Pulmonary artery endothelial cell (primary cell): ENCODE measurements at places on chromosomes 4 and X. TPM values are rescaled to one million over a fixed set of nuclear protein-coding genes. Genes with fewer than 3 reads are reported as not detected.

SLC10A6 gene
- 0.07 and 0.13 TPM in 2 replicates for total RNA-seq

COL4A5 gene
- 15.3 and 18.9 TPM in 2 replicates for total RNA-seq

ADGRG2 gene
- 0.04 TPM in 1 of 2 replicates, not detected in the other for total RNA-seq

SEC24D gene
- 50.4 and 54.6 TPM in 2 replicates for total RNA-seq

KCND1 gene
- 0.13 and 0.32 TPM in 2 replicates for total RNA-seq

ZNF41 gene
- 4.2 and 7.2 TPM in 2 replicates for total RNA-seq

USP9X gene
- total RNA-seq, result 120 and 144 TPM in 2 replicates

RRH gene
- 0.07 TPM in 1 of 2 replicates, not detected in the other for total RNA-seq

UCHL1 gene
- 252 and 407 TPM in 2 replicates for total RNA-seq

HAUS3 gene
- total RNA-seq, result 9.0 and 16.8 TPM in 2 replicates

KIAA1210 gene
- not detected in 2 replicates for total RNA-seq

FSTL5 gene
- under 0.01 TPM in 1 of 2 replicates, not detected in the other for total RNA-seq
